ENCODE measurements at places on chromosomes 1 and 21.

- DNase-seq = no peak
Measured at GRCh38 chr1:211925016-211925415, 94.5 kb upstream of the LPGAT1 start.

DNA sequence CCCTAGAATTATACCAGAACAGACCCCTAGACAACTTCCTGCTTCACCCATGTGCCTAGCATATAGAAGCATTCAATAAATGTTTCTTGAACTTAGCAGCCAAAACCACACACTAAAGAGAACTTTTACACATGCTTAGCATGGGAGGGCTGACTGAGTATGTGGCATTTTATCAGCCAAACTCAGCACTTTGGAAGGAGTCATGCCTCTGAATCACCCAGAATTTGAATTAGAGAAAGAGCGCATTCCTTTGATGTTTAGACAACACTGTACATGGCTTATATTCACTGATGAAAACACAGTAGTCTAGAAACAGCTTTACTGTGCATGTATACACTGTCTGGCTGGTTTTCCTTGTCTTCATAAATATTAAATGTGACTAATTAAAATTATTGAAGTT, 26.1 kb downstream of the SPAG17 start:
- no peak for DNase-seq

- DNase-seq = no peak
Measured at GRCh38 chr1:15261155-15262002, 14.4 kb downstream of the FHAD1 start.

GRCh38 chr1:68128157-68128556, 77.7 kb upstream of the DIRAS3 start:
- DNase-seq = no peak

DNA sequence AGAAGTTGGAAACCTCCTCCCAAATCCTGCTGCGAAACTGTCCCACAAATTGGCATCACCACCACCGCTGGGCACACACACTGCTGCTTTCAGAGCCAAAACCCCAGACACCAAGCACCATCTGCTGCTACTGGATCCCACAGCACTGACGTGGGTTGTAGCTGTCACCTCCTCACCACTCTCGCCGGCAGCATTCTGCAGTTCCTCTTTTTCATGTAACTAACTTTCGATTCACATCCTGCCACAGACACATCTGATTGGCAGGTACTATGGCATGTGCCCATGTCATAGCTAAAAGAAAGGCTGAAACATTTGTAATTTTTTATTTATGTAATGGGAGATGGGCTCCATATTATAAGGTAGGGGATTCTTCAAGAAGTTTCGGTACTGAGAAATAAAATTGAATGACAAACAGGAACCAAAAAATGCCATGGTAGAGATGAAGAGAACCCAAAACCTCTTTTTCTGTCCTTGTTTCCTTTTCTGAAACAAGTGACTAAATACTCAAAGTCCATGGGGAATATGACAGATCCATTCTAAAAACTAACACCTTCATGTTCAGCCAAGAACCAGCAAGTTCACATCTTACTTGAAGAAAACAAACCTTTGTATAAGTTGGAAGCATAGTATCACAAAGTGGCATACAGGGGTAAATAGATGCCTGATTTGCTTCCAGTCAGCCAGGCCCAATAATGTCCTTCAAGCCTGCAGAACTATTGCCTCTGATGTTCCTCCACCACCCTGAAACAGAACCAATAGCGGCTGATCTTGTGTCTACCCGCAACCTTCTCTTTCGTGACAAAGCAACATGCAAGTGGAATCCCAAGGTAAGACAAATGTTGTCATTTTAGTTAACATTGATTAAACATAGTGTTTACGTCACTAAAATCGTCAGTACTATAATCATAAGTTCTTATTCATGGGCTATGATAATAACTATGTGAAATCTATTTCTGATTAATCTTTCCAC, 26.6 kb upstream of the RGS13 start:
- peak; percentile 85 for DNase-seq

DNA sequence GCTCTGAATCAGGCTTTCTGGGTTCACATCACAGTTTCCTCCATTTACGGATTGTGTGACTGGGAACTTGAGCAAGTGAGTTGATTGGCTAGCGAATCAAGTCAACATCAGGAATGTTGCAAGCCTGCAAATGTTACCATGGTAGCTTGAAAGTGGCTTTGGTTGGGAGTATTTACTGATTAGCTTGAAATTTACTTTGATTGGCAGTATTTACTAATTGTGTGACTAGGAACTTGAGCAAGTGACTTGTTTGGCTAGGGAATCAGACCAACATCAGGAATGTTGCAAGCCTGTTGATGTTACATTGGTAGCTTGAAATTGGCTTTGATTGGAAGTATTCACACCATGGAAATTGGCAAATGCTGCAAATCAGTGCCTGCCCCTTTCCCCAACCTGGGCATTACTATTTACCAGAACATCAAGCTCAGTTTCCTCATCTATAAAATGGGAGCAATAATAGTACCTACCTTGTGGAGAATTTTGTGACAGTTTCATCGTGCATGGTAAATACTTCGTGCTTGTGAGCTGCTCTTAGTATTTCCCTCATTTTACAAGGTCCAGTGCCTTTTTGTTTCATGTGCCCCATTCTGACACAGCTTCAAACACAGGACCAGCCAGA, 23.1 kb upstream of the B3GALNT2 start:
- no peak for DNase-seq

DNA sequence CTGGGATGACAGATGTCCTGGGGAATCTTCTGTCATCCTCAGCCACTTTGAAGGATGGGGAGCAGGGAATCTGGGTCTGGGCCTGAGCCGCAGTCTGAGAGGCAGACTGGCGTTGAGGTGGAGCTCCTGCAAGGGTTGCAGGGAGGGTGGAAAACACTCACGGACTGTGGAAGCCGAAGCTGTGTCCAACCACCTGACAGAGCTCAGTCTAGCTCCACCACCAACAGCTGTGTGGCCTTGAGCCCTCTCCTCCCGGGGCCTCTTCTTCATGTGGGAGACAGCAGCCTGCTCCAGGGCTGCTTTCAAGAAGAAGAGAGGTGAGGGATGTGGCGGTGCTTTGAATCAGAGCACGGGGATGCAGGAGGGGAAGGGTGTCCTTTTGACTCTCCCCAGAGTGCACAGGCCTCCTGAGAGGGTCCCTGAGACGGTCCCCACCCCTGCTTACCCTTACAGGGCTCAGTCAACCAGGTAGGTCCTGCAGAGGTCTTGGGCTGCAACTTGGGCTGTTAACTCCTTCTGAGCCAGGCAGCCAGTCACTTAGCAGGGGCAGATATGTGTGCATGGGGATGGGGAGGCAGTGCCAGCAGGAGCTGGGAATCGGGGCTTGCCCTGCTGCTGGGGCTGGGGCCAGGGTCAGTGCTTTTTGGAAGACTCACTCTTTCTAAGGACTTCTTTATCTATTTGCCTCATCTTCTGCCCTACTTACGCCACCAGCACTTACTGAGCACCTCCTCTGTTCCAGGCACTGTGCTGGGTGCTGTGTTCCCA, 216.3 kb downstream of the PTPRU start:
- DNase-seq = no peak

GRCh38 chr1:162475539-162476185, 22.0 kb upstream of the UHMK1 start:
- no peak for DNase-seq

GRCh38 chr1:205751036-205751651, 1.2 kb upstream of the NUCKS1 start:
- DNase-seq = no peak

DNA sequence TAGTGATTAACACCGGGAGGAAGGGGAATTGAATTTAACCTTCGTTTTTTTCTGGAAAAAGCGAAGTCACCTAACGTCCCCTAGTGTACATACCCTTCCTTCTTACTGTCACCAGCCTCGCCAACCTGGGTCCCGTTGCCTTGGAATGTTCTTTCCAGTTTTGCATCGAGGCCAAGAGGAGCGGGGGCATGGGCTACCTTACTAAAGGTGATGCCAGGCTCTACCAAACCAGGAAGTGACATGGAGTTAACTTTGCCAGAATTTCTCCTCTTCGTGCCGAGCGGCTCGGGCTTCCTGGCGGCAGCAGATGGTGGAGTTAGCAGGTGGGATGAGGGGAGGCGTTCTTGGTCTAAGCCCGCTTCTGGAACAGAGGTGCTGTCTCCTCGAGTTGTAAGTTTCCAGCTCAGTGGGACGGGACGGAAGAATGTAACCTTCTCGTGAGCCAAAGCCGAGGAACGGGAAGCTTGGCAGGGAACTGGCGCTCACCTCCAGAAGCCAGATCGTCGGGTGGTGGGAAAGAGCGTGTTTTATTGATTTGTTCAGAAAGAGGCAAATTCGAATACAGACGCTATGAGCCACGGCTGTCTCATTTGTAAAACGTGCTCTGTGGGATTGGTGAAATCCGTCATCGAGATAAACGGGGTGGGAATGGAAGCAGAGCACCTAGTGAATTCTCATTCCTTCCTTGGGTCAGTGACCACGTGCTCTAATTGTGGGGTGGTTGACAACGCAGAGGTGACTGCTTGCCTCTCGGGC, 486 bp downstream of the NIPAL3 start:
- no peak for DNase-seq

DNA sequence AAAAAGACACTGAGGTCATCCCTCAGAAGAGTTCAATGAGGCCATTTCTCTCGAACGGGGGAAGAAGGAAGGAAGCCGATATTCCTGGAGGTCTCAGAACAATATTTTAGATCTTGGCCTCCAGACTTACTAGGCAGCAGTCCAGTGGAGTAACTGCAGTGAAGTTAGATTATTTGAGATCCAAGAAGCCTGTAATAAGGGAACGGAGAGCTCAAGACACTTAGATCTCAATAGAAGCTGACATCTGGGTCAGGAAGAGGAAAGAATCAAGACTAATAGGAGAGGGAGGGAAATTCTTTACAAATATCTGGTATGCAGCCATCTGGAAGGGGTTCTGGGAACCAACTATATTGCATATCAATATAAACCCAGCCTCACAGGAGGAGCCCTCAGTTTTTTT, 13.6 kb upstream of the ENAH start:
- no peak for DNase-seq

Data from memory B cell (primary cell).